Suppressor macrophage treated with lipopolysaccharide for 1 hour (primary cell): ENCODE measurements at places on chromosomes 7 and 10.

DNA sequence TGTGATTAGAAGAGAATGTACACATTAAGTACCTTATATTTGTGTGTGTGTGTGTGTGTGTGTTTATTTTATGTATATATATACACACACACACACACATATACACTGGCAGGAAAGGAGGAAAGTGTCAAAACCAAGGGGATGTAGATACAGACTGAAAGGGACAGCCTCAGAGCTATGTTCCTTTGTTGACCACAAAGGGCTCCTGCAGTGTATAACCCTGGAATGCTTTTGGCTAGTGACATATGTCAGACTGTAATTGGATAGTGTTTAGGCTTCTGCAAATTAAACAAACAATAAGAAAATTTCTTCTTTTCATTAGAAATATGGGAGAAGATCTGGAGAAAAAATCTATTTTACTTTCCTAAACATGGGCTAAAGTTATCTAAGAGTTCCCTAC, 15.9 kb downstream of the GBF1 start:
- no peak for DNase-seq

DNA sequence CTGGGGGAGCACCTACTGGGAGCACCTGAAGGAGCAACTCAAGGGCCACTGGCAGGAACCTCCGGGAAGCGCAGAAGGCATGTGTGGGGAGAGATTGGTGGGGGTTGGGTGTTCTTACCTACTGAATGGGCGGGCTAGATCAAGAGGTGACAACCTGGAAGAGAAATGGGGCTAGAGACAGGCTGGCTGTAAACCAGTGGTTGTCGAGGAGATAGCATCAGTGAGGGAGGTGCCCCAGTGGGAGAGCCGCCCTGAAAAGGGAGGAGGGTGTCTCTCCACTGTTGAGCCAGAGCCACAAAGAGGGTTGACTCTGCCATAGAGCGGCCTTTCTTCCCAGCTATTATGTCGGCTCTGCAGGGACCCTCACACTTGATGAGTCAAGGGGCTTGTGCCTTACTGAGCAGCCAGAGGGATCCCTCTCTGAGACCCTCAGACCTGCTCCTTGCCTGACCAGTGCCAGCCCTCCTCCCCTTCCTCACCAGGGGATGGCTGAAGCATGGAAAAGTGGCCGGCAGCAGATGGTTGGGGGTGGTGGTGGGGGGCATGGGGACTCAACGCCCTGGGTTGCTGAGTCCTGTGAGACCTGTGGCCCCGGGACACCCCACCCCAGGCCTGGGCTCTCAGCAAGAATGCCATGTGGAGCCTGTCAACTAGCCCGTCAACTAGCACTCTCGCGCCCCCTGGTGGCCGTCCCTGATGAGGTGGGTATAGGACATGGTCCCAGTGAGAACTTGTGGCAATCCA, 36.4 kb upstream of the PURB start:
- DNase-seq = peak; percentile 96

DNA sequence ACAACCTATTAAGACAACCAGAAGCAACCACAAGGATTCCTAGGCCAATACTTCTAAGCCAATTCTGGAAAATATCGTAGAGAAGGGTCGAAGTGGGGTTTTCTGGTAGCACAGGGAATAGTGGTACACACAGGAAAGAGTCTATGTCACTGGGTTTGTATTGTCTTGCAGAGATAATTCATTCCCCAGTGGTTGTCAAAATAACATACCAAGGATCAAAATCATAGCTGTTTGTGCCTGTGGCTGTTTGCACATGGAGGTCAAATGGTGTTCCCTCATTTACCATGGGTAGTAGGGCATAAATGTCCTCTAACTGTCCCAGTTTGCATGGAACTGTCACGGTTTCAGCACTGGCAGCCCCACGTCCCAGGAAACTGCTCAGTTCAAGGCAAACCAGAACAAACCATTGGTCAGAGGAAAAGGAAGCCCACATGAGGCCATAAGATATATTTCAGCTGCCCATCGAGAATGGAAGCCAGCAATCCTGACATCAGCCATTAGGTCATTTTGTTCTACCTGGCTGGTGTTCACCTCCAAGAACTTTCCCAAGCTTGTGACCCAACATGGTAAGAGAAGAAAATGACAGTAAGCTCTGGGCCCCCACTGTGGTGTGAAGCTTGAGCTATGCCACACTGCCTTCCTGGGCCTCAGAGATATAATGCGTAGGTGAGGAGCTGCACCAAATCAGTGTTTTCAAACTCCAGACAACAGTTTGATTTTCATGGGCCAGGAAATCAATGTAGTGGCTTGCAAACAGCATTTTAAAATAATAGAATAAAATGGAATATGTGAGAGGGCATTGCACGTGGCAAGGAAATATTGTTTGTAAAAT, 53.9 kb upstream of the NFE2L3 start:
- no peak for DNase-seq

GRCh38 chr7:108824840-108825580, 255.3 kb downstream of the DNAJB9 start:
- DNase-seq = no peak

DNA sequence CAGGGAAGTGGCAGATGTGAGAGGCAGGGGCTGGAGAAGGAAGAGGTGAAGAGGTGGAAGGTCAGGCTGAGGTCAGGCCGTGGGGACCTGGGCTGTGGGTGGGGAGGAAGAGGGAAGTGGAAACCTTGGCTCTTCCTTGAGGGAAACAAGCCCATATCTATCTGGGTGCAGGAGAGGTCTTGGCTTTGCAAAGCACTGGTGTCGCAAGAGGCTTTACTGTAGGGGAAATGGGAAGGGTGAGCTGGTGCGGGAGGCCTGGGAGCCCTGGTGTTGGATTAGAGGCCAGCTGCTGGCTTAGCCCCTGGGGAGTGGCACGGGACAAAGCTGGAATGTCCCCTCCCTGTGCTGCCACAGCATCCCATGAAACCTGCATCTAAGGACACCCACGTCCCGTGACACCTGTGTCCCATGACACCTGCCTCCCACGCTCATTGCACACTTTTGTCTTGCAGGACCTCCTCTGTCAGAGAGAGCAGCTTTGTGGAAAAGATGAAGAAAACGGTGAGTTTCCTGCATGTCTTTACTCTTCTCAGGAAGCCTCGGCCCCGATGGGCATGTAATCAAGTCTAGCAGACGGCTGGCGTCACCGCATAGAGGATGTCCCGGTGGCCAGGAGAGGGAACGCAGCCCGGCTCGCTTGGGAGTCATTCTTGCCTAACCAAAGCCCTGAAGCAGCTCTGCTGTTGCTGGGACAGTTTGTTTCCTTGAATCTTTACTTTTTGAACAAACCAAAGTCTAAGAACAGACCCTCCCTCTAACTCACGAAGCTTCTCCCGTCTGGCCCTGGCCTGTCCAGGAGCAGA, 22.2 kb downstream of the TMEM120A start:
- DNase-seq = peak; percentile 60

GRCh38 chr10:132796846-132797245, 10.9 kb upstream of the NKX6-2 start:
- DNase-seq = no peak

DNA sequence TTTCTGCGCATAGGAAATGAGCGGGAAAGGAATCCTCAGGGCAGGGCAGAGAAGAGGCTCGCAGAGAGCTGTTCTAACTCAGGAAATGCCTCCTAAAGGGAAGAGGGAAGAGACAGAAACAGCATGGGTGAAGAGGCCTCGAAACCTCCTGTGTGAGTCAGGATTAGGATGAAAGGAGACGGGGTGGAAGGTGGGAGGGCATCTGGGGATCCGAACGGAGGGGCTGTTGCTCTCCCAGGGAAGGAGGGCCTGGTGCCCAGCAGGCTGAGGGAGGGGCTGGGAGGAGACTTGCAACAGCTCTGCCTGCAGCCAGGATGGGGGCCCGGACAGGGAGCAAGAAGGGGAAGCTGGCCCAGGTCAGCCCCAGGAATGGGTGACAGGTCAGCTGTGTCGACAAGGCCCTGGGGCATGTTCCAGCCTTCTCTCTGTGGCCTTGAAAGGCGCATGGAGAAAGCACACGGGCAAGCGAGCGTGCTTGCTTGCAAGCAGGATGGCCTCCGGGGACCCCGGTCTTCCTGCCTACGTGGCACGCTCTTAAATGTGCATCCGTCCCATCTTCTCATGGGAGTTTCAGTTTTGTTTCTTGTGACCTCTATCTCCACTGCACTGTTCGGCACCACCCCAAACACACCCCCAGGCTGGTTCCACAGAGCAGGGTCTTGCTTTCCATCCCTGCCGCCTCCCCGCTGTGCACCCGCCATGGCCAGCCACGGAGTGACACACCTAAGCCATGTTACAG, 63.5 kb downstream of the HIPK2 start:
- no peak for DNase-seq

GRCh38 chr7:37230221-37230620, 218.4 kb downstream of the ELMO1 start:
- peak; percentile 52 for DNase-seq

DNA sequence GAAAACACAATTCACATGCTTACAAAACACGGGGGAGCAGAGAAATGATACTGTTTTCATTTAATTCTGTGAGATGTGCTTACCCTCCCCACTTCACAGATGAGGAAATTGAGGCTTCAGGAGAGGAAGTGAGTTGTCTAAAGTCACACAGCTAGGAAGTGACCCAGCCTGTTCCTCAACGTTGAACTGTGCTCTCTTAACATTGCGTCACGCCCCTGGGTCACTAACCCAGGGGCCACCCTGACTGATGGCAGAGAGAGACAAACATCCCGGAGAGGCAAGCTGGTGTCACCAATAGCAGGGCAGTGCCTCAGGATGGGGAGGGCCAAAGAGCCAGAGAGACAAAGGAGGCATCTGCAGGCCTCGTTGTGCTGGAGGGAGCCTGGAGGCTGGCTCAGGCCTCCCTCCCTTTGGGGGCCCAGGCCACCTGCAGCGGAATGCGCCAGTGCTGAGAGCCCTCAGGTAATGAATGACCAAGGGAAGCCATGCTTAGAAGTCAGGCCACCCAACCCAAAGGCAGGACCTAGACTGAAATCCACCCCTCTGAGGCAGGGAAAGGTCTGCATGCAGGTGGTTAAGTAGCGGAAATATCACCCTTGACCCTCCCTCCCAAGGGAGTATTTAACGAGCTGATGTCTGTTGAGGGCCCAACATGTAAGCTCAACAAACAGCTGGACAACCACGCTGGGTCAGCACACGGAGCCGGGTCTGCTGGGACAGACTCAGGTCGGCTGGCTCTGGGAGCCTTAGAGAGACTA, 81.3 kb downstream of the C10orf105 start:
- DNase-seq = peak; percentile 90

DNA sequence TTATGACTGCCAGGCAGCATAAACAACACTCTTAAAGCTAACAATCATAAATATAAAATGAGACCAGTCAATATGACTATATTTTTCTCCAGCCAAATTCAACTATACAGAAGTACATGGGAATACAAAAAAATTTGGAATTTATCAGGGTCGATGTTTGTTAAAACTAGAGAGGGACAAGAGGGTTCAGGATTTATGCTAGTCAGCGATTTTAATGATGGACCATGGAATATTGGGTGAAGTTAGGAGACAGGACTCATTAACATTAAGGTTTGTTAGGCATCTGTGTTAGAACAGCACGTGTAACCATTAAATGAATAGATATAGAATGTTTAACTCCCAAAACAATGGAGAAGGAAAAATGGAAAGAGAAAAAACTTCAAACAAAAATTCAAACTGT, 146.2 kb downstream of the SEM1 start:
- no peak for DNase-seq

DNA sequence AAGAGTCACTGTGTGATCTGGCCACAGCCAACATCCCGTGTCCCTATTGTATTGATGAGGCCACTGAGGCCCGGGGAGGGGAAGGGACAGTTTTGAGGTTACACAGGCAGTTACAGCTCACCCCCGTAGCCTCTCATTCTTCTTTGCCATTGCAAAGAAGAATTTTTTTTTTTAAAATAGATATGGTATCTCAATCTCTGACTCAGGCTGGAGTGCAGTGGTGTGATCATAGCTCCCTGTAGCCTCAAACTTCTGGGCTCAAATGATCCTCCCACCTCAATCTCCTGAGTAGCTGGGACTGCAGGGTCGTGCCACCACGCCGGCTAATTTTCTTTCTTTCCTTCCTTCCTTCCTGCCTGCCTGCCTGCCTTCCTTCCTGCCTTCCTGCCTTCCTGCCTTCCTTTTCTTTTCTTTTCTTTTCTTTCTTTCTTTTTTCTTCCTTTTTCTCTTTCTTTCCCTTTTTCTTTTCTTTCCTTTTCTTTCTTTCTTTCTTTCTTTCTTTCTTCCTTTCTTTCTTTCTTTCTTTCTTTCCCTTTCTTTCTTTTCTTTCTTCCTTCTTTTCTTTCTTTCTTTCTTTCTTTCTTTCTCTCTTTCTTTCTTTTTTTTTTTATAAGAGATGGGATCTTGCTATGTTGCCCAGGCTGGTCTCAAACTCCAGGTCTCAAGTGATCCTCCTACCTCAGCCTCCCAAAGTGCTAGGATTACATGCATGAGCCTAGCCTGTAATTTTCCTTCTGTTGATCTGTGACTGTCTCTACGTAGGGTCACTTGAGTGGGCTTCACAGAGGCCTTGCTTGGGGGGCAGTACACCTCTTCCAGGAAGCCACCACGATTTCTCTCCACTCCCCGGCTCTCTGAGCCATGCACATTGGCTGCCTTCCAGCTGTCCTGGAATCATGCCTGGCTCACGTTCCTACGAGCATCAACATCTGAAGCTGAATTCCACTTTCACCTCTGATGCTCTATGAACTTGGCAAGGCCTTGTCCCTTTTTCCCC, 31.3 kb downstream of the TMEM270 start:
- DNase-seq = no peak

- DNase-seq = no peak
These were observed 522.0 kb upstream of the LRRN3 start for GRCh38 chr7:110568932-110569331.

- no peak for DNase-seq
These were observed 12.7 kb upstream of the FOXL3 start for GRCh38 chr7:277228-277627.

DNA sequence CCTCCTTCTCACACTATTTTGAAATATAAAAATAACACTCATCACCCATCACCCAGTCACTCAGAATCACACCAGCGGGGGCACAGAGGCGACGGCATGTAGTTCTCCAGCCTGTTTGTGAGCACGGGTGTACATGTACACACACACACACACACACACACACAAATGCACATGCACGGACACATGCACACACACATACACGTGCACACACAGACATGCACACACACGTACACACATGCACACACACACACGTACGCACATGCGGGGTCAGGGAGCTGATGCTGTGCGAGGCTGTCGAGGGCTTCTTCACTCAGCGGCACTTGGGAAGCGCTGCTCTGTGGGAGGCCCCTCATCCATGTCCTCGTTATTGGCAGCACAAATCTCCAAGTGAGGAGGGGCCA, 178.8 kb downstream of the ELFN1 start:
- DNase-seq = no peak

- no peak for DNase-seq
These were observed 156.3 kb upstream of the SEMA3C start for GRCh38 chr7:81075150-81075549.

DNA sequence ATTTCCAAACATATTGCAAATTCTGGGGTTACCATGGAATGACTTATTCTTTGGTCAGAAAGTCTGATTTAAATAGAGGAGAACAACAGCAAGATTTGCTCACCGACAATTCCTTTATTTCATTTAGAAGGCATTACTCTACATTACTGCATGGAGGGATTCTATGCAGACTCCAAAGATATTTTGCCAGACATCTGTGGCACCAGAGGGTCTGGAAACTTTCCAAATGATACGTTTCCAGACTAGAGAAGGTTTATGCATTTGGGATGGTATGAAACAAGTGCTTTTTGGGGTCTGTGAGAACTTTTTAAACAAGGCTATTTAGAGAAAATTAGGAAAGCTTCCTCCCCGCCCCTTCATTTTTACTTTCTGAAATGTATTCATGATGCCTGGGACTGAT, 125.3 kb downstream of the SAMD9 start:
- DNase-seq = no peak

- DNase-seq = no peak
These were observed 925 bp downstream of the H2AZ2 start for GRCh38 chr7:44846816-44847508.

- no peak for DNase-seq
These were observed 5.4 kb downstream of the LMTK2 start for GRCh38 chr7:98112077-98112476.
